ENCODE measurements at places on chromosomes 3 and 15. TPM values are rescaled to one million over a fixed set of nuclear protein-coding genes. Genes with fewer than 3 reads are reported as not detected.

GRCh38 chr15:51088585-51088984 lies 6.1 kb downstream of the TNFAIP8L3 start:
- no peak for DNase-seq

DNA sequence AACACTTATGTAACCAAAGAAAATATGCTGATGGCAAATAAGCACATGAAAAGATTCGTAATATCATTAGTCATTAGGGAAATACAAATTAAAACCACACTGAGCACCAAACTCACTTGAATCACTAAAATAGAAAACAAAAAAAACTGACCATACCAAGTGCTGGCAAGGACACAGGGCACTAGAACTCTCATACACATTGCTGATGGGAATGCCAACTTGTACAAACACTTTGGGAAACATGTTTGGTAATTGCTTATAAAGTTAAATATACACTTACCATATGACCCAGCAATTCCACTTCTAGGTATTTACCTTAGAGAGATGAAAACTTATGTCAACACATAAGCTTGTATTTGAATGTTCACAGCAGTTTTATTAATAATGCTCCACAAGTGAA lies 95.5 kb downstream of the TFDP2 start:
- DNase-seq, result no peak

The ATP13A4 gene
- total RNA-seq, result 0.42 TPM

DNA sequence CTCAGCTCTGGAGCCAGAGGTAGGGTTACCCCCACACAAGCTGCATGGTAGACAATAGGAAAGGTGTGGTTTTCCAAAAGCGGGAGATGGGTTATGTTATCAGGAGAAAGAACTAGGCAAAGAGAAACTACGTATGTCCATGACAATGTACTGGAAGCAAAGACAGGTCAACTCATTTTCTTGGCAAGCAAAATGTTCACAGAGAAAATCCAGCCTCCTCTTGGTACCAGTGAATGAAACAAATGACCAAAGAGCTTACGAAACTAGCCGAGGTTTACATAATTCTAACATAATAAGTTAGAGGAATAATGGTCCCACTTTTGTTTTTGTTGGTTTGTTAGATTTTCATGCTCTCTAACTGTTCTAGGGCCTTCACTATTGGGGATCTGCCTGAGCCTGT lies 338.1 kb upstream of the TGFBR2 start:
- DNase-seq, result no peak

The MORC1 gene
- not detected for total RNA-seq

DNA sequence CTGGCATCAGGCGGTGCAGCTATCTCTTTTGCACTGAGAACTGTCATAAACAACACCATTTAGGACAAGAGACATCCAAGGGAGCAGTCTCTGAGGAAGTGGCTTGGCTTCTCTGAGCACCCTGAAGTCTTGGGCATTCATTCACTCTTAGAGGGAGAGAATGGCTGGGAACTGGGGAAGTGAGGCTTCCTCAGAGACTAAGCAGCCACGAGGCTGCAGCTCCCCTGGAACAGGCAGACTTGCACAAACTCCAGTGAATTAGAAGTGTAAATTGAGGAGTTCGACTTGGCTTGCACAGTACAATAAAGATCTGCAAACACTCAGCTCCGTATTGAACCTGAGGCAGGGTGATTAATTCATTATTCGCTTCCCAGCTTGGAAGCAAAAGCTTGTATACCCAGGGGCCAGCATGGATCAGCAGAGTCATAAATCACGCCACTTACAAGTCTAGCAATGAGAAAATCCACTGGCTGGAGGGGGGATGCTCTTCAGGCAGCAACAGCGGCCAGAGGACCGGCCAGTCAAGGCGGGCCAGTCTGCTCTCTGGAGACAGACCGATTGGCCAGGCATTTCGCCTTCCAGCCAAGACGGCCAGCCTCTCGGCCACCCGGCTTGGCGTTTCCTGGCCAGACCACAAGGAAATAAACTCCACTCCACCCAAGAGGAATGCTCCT lies 118.8 kb upstream of the ADPGK start:
- DNase-seq, result no peak

DNA sequence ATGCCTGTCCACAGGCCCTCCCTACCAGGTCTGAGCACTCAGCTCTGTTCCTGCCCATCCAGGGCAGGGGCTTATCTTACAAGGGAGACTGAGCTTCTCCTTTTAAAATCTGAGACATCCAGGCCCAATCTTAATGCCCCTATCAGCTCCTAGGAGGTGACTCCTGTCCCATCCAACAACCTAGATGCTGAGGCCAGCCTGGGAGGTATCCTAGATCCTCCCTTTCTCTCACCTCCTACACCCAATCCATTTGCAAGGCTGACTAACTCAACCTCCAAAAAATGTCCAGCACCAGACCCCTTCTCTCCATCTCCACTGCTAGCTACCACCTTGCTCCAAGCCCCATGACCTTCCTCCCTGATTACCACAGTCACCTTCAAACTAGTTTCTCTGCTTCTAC lies 17.4 kb downstream of the LHFPL4 start:
- no peak for DNase-seq

- DNase-seq, result no peak
Measured at GRCh38 chr3:40143283-40144090, 166.0 kb upstream of the EIF1B start.

DNA sequence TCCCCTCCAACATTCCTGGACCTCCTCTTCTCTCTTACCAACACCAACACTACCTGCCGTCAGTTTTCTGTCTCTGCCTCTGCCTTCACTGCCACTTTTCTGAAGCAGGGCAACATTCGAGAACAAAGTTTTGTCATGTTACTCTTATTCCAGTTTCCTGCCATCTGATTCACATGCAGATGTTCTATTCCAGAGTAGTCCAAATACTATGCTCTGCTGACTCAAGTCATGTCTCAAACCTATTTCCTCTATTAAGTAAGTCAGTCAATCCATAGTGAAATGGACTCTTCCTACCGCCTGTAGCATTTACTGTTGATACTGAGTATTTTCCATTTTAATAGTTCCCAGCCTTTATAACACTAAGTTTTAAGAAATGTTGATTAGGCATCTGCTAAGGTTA lies 43.4 kb downstream of the ESYT3 start:
- no peak for DNase-seq

DNA sequence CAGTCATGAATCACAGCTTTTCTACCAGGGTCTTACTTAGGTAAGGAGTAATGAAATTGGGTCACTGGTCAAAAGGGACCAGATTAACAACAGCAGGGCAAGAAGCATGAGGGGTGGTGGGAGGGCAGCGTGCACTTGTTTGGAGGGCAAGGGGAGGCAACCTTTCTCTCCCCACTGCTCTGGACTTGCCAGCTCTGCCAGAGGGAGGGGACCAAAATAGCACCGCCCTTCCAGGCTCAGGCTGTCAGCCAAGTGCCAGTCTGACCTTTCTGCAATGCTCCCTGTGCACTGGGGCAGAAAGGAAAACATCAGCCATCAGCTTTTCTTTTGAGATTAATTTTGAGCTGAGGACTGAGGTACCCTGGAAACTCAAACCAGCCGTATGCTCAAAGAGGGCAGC lies 4.5 kb upstream of the ULK3 start:
- DNase-seq, result no peak

- DNase-seq, result no peak
Measured at GRCh38 chr3:49912881-49913281, 9.2 kb upstream of the MST1R start.

GRCh38 chr15:94269954-94270353 lies 38.6 kb downstream of the MCTP2 start:
- DNase-seq, result no peak

DNA sequence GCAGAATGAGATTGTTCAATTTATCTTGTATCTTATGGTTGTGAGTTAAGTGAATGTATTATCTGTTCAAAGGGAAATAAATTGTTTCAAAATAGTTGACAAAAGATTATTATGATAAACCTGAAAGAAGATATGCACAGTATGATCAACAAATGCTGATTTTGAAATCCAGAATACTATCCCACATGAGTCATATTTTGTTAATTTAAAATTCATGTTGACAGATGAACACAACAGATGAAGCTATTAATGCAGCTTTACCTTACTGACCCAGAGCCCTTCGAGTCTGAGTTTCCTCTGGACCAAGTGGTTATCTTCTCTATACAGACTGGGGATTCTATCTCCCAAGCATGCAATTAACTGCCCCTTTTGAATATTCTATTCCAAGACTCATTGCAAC lies 482.8 kb downstream of the FGF12 start:
- DNase-seq, result no peak

The KLHL25 gene
- total RNA-seq, result 14.8 TPM

The ACKR2 gene
- 6.2 TPM for total RNA-seq

The NTRK3 gene
- total RNA-seq, result 0.34 TPM

The GOLGA6C gene
- total RNA-seq, result not detected

The CCDC33 gene
- total RNA-seq, result not detected

- no peak for DNase-seq
Measured at GRCh38 chr3:157769378-157769777, 266.2 kb upstream of the VEPH1 start.

DNA sequence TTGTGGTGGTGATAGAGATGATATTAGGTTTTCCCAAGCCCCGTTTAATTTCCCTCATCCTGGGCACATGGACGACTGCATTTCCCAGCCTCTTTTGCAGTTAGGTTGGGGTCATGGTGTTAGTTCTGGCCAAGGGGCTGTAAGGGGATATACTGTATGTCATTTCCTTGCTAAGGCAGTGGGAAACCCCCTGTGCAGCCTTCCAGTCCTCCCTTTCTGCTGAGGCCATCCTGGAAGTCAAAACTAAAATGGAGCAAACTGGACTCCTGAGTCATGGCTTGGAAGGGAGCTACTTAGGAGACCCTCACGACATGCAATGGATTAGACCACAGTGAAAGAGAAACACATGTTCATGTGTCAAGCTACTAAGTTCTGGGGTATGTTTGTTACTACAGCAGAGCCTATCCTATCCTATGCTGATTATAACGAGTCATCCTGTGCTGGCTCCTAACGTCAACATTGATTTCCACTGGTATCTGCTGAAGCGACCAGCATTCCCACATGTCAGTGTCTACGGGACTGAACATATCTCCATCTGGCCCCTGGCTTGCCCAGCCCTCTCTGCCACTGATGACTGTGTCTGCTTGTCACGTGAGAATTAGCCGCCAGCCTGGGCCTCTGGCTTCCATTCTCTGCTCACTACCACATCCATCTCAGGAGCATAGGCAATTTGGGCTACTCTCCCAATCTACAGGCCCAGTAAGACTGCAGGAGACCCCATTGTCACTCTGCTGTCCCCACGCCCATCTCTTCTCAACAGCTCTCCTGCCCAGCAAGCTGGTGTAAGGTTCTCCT lies 85.6 kb upstream of the MEF2A start:
- DNase-seq, result no peak

The CEMIP gene
- 0.07 TPM for total RNA-seq

The SNTN gene
- total RNA-seq, result not detected

GRCh38 chr3:126450219-126450618 lies 25.5 kb downstream of the ZXDC start:
- DNase-seq, result no peak
